ENCODE measurements at places on chromosomes 4 and X.

DNA sequence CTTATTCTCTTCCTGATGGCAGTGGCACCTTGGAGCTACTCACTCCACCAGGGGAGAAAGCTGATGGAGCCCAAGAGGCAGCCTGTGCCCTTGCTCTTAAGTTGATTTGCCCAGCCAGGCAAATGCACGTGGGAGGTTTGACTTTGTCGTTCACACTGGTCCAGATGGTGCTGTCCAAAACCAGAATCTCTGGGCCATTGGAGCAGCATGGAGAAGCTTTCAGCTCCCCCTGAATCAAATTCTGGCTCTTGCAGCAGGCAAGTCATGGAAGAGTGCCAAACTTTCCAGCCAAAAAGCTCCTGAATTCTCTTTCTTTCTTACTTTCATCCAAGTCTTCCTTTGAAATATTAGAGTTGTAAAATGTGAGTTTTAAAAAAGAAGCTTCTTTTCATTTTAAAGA, 970.4 kb downstream of the RPA4 start:
- no peak for DNase-seq

DNA sequence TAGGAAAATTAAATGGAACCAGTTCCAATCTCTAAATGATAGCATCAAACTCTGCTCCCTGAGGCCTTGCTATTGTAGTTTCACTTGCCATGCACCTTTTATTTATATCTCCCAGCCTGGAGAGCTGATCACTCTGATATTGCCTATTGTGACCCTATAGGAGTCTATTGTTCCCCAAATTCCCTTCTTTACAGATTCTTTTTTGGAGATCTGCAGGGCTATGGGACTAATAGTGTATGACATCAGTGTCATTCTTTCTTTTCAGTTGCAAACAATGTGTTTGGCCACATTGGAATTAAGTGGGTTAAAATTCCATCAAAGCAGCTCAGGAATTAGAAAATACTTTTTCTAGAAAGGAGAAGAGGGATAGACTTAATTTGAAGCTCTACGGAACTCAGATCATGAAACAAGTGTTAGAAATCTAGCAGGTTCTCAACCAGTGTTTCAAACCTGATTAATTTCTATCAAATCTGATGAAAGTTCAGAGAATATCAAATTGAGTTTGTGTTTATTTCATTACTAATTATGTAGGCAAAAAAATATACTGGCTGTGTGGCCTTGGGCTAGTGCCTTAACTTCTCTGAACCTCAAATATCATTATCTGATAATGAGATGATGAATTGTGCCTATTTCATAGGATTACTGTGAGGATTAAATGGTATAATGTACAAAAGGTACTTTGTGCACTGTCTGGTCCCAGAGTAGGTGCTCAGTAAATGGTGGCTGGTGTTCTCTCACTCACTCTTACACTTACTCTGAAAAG, 71.4 kb downstream of the COL4A6 start:
- no peak for DNase-seq

DNA sequence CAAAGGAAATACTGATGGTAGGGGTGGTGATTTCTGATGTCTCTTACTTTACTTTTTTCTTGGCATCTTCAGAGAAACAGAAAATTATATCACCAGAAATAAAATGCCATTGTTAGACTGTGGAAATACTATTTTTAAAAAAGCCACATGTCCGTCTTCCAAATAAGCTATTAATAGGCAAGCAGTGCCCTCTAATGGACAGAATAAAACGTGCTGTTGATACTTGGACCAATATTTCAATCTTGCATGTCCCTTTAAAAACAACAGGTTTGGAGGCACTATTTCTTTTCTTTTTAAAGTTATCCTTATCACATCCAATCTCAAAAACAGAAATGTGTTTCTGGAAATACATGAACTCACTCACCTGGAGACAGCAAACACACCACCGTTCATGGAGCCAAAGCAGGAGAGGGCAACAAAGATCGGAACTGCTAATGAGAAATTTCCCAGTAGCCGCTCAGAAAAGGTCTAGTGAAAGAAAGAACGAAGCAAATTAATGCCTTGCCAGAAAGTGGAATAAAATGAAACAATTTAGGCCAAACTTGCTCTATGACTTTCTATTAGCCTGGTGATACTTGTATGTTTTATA, 59.2 kb downstream of the SLC7A11 start:
- DNase-seq: no peak

DNA sequence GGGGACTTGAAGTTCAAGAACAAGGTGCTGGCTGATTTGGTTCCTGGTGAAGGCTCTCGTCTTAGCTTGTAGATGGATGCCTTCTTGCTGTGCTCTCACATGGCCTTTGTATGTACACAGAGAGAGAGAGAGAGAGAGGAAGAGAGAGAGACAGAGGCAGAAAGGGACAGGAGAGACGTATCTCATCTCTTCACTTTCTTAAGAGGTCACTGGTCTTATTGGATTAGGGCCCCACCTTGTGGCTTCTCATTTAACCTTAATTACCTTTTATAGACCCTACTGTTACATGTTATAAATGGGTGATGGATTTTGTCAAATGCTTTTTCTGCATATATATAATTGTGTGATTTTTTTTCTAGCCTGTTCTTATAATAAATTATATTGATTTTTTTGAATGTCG, 1444.2 kb downstream of the ADGRL3 start:
- DNase-seq: no peak

GRCh38 chr4:54228056-54228527, 1.0 kb upstream of the PDGFRA start:
- no peak for DNase-seq

DNA sequence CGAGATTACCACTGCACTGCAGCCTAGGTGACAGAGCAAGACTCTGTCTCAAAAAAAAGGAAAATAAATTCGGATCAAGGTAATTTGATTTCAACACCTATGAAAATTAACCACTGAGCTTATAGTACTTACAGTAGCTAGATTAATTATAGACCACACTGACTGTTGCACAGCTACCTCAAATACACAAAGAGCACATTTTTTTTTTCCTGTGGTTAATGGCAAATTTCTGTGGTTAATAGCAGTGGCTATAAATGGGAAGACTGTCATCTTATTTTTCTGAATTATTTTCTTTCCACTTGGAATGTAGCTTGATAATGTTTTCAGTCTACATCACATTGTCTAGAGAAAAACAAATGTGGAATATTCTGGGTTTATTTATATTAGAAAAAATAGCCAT, 1661.6 kb upstream of the PCDH7 start:
- DNase-seq: no peak

DNA sequence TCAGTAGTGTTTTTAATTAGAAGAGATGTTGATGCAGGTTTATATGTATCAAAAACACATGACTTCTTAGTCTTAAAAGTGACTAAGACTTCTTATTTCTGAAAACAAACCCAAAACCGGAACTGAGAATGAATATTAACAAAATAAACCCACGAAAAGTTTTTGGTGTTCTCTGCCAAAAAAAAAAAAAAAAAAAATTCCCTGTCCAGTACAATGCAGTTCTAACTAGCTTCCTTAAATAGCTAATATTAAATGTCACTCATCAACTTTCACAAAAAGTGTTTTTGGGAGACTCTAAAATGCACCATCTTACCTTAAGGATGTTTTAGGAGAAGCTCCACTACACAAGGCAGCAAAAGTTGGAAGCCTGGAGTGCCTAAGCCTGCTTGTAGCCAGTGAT, 2.0 kb downstream of the ANKRD37 start:
- no peak for DNase-seq

- no peak for DNase-seq
These were observed 31.2 kb upstream of the UXT start for GRCh38 chrX:47690175-47690574.

GRCh38 chr4:149584722-149585121, 230.9 kb downstream of the IQCM start:
- DNase-seq: no peak

- DNase-seq: no peak
These were observed 5.6 kb downstream of the G6PD start for GRCh38 chrX:154540897-154541535.

DNA sequence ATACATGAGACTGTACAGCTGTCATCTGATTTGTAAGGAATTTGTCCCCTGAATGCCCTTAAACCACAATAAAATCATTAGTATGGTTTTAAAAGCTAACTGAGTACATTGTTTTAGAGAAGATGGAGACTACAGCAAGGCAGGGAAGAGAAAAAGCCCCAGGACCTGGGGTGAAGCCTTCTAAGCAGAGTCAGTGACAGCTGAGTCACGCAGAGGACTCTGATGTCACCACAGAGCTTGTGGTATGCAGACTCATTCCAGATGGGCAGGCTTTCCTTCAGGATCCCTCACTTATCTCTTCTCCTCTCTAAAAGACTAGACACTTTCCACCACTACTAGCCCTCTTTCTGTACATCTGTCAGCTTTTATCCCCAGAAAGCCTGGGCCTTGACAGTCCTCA, 97.1 kb upstream of the ATOH1 start:
- no peak for DNase-seq

DNA sequence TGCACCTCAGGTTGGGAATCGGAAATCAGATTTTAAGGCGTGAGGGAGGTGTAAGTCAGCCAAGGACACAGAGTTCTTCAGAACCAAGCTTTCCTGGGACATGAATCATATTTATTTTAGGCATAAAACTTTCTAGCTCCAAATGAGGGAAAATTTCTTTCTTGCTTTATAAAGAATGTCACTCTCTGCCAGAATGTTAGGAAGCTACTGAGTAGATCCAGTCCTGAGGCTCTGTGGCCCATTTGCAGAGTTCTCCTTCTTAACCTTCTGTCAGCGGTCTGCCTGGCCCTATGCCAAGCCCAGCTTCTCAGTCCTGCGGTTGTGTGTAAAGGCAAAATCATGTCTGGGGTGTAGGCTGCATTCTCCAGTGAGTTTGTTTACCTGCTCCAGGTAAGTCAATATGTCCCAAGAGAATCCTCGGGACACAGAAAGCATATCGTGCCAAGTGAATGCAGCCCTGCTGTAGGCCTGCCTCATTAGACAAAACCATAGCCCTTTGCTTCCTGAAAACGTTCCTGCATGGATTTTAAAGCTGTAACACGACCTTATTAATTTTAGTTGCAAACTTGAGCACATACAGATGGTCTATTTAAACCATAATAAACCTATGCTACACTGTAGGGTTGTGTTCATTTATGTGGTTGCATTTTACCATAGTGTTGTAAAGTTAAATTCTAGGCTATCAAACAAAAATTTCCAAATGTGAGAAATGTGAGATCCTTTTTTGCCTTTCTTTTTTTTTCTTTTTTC, 29.2 kb upstream of the CCNI start:
- no peak for DNase-seq

GRCh38 chrX:19739683-19740082, 147.7 kb downstream of the SH3KBP1 start:
- DNase-seq: peak; percentile 8

DNA sequence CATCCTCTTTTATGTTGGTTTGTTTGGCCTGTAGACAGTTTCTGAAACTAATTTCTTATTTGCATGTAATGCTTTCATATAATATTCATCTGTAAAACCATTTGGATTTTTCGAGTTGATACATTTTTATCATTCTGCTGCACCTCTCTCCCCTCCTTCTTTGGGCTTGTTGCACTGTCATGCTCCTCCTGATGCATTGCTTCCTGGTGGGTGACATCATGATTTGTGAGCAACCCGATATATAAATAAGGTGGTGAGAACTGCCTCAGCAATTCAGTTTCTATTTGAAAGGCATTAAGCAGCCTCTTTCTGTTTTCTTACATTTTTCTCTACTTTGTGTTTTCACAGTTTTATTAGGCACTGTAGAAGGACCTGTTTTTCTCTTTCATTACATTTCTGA, 515.7 kb downstream of the RPA4 start:
- no peak for DNase-seq

DNA sequence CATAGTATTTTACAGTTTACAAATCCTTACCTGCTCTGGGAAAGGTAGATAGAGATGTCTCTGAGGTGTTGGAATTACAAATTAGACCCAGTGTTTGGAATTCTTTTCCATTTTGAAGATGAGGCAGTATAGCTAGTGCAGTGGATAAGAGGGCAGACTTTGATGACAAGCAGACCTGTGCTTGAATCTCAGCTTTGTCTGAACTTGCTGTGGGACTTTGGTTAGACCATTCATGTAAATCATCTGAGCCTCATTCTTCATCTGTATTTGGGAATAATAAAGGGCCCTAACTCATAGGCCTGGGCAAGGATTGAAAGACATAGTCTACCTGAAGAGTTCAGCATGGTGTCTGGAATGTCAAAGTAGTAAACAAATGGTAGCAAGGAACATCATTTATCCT, 77.2 kb upstream of the BOD1L1 start:
- DNase-seq: no peak
